Mammary microvascular endothelial cell (primary cell): ENCODE measurements at places on chromosomes 4 and X. TPM values are rescaled to one million over a fixed set of nuclear protein-coding genes. Genes with fewer than 3 reads are reported as not detected.

Gene ARSJ
- 27.6 TPM in 2 replicates for total RNA-seq

Gene PAGE2
- total RNA-seq = not detected in 2 replicates

Gene TMEM255A
- total RNA-seq = not detected in 2 replicates

Gene DUSP21
- total RNA-seq = not detected in 2 replicates

Gene IBSP
- total RNA-seq = not detected in 2 replicates

Gene DBET
- total RNA-seq = not detected in 2 replicates

Gene GRIA2
- total RNA-seq = not detected in 2 replicates

Gene SH3RF1
- total RNA-seq = 11.9 and 13.3 TPM in 2 replicates

Gene SATL1
- total RNA-seq = not detected in 2 replicates

Gene NDP
- total RNA-seq = 0.15 TPM in 1 of 2 replicates, not detected in the other

Gene MBTPS2
- total RNA-seq = 6.9 and 9.6 TPM in 2 replicates

Gene PF4V1
- not detected in 2 replicates for total RNA-seq

Gene NMU
- total RNA-seq = 4.5 and 6.7 TPM in 2 replicates

Gene GBA3
- not detected in 2 replicates for total RNA-seq

Gene CITED1
- not detected in 2 replicates for total RNA-seq

Gene FANCB
- 2.9 and 4.1 TPM in 2 replicates for total RNA-seq

Gene ZRSR2
- total RNA-seq = 4.7 and 4.9 TPM in 2 replicates

Gene CXCL11
- total RNA-seq = 4.4 and 4.7 TPM in 2 replicates

Gene SMPX
- total RNA-seq = not detected in 2 replicates

Gene NKRF
- total RNA-seq = 5.5 and 6.0 TPM in 2 replicates

Gene PAGE5
- not detected in 2 replicates for total RNA-seq

Gene PWWP3B
- total RNA-seq = not detected in 2 replicates

Gene CDKL2
- 0.15 TPM in 1 of 2 replicates, not detected in the other for total RNA-seq

Gene MAPK10
- total RNA-seq = 0.07 TPM in 1 of 2 replicates, not detected in the other
